ENCODE measurements at places on chromosomes 1 and 21.
A peak's percentile ranks its signal among the peaks of the same experiment; 100 is the strongest.

- no peak for DNase-seq
Measured at GRCh38 chr1:50521703-50522102, 98.5 kb upstream of the DMRTA2 start.

DNA sequence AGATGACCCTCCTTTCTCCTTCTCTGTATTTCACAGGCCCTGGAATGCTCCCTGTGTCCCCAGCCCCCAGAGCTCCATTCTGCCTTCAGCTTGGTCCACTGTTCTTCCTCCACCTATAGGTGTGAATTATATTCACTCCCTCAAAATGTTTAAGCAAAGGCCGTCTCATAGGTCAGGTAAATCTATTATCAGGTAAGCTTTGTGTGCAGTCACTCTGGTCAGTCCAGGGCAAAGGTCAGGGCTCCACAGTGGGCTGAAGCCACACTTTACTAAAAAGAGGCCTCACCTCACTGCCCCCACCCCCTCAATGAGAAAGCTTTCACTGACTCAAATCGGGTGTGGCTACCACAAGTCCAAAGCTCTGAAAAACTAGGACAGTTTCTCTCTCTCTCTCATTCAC, 65.9 kb downstream of the DNTTIP2 start:
- DNase-seq, result no peak

- DNase-seq, result no peak
Measured at GRCh38 chr1:191290441-191290840, 812.8 kb upstream of the BRINP3 start.

GRCh38 chr1:215529571-215529970, 37.5 kb upstream of the KCTD3 start:
- DNase-seq, result no peak

GRCh38 chr1:83588140-83588539, 410.8 kb downstream of the TTLL7 start:
- no peak for DNase-seq

DNA sequence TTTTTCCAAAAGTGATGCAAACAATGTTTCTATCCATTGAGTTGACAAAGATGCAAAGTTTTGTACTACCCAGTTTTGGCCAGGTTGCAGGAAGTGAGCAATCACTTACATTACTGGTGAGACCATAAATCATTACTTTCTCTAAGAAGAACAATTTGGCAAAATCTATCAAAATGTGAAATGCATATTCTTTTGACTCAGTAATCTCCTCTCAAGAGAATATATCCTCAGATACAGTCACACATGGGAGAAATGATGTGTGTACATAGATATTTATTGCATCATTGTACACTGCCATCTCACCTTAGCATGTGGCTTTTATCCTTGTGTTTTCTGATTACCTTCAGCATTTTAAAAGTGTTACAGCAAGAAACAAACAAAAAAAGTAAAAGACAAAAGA, 52.4 kb upstream of the FMO3 start:
- no peak for DNase-seq

- no peak for DNase-seq
Measured at GRCh38 chr1:52590266-52590665, 11.9 kb upstream of the GPX7 start.

DNA sequence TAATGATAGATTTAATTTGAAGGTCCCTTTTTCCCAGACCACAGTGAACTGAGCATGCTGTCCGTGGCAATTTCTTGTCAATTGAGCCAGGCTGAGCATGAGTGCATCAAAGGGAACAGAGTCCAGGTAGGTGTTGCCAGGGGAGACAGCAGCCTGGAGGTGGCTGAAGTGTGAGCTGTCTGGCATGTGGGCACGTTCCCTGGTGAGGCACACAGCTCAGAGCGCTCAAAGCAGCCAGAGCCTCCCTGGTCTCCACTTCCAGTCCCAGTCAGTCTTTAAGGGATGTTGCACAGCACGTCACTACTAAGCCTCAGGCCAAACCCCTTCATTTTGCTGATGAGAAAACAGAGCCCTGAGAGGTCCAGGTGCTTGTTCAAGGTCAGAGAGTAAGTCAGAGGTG, 251.4 kb downstream of the MATN1 start:
- DNase-seq, result no peak

GRCh38 chr1:2791027-2791760, 10.3 kb downstream of the TTC34 start:
- no peak for DNase-seq

DNA sequence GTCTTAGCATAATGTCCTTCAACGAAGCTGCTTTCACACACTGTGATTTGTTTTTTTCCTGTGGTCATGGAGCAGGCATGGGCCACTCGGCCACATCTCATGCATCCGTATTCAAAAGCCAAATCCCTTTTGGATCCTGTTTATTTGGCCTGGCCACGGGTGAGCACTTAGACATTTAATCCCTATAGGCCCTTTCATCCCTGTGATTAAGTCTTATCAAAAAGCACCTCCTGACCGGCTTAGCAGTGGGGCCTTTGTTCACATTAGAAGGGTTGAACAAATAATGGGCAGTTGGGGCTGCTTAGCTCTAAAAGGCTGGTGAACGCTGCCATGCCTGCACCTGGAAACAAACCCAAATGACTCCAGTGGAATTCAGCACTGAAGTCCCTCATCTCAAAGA, 2.0 kb downstream of the KCNE2 start:
- DNase-seq, result no peak

GRCh38 chr1:116726872-116727820, 27.1 kb upstream of the CD2 start:
- DNase-seq, result no peak

DNA sequence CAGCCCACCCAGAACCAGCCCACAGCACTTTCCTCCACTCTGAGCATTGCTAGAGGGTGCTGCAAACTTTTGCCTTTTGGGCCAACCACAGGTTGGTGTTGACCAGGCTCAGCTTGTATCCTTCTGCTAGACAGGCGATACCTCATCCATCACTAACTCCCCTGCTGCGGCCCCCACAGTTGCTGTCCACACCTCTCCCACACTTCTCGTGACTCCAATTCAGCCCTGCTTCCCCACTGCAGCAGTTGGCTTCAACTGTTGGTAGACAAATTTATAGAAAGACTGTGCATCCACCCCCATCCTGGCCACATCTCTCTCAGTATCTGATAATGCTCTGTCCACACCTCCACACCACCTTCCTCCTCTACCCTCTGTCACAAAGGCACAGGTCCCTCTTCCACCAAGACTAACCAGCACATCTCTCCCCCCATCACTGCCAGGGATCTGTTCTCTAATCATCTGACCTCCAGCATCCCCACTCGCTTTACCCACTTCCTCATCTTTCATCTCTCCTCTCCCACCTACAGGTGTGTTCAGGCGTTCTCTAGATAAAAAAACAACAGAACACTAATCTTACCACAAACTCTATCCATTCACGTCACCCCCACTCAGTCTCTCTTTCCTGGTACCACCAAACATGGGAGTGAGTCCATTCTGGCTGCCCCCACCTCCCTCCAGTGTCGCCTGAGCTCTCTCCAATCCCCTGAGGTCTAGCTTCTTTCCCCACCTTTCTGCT, 15.8 kb upstream of the SLC25A44 start:
- no peak for DNase-seq

DNA sequence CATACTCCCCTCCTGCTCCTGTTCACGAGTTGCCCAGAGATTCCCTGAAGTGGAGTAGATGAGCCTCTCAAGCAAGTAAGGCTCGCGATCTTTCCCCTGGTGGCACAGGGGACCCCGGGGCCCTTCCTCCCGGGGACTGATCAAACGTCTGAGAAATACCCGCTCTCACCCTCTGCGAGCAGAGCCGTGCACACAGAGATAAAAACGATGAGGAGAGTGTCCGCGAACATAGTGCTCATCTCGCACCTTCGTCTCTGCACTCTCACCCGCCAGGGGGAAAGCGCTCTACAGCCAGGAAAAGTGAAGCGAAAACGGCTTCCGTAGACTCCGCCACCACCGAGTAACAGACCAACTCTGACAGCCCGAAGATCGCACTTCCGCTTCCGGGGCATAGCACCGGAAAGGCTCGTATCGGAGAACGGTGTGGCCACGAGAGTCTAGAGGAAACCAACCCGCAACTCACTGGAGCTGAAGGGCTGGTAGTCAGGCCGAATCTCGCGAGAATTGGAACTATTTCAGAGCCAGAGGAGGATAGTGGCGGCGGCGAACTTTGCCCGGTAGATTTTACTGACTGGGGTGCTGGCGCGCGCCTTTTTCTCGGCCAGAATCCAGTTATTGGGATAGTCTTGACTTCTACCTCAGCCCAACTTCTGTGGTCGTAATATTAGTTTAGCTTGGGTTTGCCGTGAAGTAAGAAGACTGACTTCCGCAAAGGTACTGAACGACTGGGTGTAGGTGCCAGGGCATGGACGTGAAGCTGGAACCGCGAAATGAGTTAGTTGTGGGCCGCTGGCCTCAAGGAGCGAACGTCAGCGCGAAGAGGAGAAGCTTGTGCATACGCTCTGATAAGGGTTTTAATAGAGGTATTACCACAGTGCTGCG, at the start of gene TMCO1:
TMCO1 (minus strand) TSS at position 356 of the 882 bp plus-strand sequence; CDS start at position 239, 117 bp downstream.
- peak; percentile 79 for DNase-seq

DNA sequence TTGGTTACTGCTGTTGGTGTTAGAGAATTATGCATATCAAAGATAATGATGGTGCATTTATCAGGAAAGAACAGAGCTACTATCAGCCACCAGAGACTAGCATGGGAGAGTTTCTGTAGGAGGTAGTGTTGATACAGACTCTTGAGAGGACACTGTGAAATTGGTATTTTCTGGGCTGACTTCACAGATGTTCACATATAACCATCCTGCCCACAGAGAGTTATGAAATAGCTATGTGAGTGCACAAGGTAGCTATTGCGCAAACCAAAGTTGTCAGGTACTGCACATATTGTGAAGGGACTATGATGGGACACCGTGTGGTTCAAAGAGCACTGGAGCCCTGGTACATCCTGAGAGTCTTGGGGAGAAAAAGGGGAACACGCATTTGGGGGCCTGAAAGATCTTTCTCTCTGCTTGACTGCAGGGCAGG, 1.4 kb upstream of the TLCD4 start:
- no peak for DNase-seq

- no peak for DNase-seq
Measured at GRCh38 chr1:89085781-89086180, 20.8 kb upstream of the GBP1 start.

DNA sequence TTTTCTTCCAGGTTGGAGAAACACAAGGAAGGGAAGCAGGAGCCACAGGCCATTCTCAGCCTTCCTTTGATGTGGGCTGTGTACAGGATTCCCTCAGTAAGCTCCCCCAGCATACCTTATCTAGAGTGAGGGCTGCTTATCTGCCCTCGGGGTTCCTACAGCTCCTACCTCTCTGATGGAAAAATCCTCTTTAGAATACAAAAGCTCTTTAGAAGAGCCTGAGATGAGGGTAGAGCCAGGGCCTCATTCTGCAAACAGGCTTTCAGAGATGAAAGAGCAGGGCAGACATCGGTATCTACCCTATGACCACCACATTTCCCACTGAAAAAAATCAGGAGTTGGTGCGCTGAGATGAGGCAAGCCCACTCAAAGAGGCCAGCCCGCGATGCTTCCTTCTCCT, 85.1 kb downstream of the PLPP3 start:
- DNase-seq, result no peak

GRCh38 chr1:180672105-180672504, 40.3 kb downstream of the XPR1 start:
- DNase-seq, result no peak

GRCh38 chr1:223304931-223305330, 59.0 kb downstream of the SUSD4 start:
- DNase-seq, result no peak

DNA sequence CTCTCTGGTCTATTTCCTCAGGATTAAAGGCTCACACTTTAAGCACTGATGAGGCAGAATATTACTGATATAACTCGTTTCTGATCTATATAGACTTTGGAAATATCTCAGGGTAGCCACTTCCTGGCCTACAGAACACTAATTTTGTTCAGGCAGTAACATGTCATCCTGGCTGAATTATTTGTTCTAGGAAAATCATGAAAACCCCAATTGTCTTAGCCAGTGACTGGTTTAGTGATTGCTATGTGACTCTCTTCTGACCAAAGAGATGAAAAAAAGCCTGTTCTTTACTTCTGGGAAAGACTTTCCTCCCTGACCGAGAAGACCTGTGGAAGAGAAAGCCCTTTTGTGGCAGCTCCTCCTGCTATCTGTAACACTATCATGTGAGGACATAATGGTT, 453.7 kb downstream of the SETD4 start:
- DNase-seq, result no peak

GRCh38 chr1:149846042-149846441, 53.3 kb upstream of the BOLA1 start:
- no peak for DNase-seq

DNA sequence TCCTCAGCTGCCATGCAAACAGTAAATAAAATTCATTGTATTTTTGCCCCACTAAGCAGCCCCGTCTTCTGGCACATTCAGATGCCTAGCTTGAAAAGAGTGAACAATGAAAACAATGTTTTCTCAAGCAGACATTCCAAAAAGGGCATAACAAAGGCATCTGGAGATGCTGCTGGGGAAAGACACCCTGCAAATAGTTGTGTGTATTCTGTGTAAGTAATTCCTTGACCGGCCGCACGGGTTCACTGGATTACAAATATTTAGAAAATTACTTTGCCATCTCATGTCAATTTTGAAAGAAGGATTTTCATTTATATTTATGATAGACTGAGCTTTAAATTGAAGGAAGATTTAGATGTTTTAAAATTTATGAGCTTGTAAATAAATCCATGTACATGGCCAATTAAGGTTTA, 142.2 kb downstream of the SLC45A1 start:
- no peak for DNase-seq

GRCh38 chr1:14138135-14138506, 438.1 kb downstream of the PRDM2 start:
- no peak for DNase-seq

DNA sequence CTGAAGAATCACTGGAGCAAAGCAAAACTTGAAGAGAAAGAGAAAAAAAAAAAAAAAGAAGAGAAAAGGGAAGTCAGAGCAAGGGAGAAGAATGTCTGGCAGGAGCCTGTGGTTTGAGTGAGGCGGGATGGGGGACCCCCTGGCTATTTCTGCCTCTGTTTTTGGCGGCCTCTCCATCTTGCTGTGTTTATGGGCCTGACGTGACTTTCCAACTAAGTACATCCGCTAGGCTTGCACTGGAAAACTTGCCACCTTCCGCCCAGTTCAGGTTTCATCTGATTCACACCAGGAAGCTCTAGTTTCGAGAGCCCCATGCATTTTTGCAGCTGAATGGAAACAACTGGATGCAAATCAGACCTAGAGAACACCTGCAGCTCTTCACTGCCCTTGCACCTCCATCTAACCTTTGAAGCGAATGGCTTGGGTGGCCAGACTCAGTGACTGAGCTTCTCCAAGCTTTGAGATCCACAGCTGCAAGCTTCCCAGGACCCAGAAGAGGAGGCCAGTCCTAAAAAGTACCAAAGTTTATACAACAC, 28.0 kb downstream of the TBX15 start:
- DNase-seq, result no peak
